ENCODE measurements at places on chromosomes 6 and 20.
A peak's percentile ranks its signal among the peaks of the same experiment; 100 is the strongest.

DNA sequence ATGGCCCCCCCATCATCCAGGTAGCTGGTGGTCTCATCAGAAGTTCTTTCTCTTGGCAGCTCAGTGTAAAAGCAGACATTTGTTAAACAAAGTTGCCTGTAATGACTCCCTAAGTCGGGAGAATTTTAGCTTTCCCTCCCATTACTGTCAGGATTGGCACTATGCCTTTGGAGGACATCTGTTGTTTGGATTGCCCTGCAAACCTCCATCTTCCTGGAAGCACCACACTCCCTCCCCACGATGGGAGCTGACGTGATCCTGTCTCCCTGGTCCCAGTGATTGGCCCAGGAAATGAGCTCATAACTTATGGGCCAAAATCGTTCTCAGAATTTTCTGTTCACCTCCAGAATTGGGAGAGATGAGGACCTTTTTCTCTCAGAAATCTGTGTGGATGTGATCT is 42.6 kb upstream of the CNR1 start:
- no peak for DNase-seq

DNA sequence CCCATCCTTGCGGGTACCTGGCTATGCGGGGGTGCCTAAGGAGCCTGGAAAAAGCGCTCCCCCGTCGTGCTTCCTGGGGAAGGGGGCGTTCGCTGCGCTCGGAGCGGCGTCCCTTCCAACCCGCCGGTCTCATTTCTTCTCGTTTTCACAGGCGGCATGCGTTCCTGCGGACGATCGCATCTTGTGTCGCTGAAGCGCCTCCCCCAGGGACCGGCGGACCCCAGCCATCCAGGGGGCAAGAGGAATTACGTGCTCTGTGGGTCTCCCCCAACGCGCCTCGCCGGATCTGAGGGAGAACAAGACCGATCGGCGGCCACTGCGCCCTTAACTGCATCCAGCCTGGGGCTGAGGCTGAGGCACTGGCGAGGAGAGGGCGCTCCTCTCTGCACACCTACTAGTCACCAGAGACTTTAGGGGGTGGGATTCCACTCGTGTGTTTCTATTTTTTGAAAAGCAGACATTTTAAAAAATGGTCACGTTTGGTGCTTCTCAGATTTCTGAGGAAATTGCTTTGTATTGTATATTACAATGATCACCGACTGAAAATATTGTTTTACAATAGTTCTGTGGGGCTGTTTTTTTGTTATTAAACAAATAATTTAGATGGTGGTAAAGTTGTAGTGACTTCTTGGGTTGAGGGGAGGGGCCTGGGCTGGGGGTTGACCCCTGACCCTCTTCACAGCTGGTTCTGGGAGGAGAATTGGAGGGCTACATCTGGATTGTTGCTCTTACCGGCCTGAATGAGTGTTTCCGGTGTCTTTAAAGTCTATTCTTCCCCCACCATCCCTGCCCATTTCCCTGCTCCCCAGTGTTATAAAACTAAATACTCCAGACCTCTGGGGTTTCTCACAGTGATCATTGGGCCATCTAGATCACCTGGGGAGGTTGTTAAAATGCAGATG is 1.1 kb downstream of the ID1 start:
- DNase-seq: no peak

DNA sequence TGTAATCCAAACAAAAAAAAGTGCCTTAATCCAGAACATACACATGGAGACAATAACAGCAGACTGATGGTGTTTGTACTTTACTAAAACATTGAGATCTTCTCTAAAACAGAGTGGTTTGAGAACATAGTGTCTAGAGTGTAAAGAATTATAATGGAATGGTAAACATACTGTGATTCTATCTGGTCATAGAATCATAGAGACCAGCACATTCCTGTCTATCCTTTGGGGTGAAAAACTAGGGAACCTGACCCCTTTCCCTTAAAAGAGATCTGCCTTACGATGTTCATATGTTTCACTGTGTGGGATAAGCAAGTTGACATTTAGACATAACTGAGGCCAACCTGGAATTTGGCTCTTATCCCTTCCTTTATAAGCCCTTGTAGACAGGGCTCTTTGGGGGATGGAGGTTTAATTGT is 55.7 kb downstream of the TRMT11 start:
- no peak for DNase-seq

GRCh38 chr6:28816909-28817807 is 106.6 kb downstream of the TRIM27 start:
- DNase-seq: no peak

DNA sequence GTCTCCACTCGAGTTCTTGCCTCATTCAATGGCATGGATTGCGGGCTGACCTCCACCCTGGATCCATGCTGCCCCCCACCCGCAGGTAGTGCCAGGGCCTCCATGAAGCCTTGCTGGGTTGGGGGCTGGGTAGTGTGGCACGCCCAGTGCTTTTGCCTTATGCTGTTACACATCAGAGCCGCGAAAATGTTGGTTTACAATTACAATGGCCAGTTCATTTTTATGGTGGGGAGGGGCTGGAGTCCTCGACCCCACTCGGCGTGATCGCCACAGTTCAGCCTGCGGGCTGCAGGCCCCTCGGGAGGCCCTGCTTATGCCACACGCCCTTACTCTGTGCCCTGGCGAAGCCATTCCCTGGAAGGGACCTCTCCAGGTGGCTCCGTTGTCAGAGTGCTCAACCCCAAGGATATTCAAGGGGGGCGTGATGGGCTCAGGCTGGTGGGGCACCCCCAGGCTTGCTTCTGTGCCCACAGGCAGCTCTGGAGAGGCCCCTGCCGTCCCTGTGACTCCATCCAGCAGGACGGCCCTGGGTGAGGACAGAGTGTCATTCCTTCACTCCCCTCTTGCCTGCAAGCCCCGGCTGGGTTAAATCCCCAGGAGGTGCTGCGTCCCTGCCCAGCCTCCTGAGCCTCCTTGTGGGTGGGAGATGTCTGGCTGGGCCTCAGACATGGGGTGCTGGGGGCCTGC is 14.8 kb downstream of the ITPA start:
- DNase-seq: no peak

- no peak for DNase-seq
These were observed 79.2 kb downstream of the GCLC start for GRCh38 chr6:53465732-53466131.

- no peak for DNase-seq
These were observed 64.8 kb downstream of the UTRN start for GRCh38 chr6:144349690-144350527.

DNA sequence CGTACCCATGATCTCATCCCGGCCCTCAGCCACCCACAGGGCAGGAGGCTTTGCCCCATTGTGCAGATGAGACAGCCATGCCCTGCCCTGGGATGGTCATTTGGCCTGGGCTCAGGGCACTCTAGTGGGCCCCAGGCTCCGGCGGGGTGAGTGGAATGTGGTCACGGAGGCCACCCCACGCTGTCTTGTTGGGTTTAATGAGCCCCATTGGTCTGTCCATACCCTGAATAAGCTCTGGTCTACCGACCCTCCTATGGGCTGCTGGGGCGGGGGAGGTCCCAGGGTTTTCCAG is 50.6 kb downstream of the FGD2 start:
- no peak for DNase-seq

DNA sequence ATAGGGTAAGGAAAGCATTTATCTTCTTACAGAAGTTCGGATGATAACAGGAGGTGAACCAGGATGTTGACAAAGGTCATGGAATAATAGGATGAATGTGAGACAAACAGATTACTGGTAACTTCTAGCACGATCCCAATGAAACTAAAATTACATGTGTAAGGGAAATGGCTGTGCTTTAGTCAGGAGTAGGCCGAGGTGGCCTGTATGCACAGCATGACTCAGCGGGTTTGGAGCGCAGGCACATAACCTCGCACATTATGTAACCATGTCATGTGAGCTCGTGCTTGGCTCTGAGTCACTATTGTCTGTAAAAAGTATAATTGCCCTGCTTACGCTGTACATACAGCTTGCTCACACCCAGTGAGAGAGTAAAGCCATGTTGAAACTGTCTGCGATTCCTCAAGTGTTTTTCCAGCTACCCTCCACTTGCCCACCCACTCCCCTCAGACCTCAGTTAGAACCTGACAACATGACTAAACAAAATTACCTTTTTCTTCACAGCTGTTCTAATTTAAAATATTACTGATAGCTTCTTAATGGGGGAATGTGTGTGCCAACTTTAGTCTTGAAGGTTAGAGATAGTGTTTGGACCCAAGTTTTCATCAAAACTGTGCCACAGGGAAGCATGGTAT is 8.2 kb downstream of the CYB5R4 start:
- no peak for DNase-seq

- peak; percentile 66 for DNase-seq
These were observed 145.7 kb downstream of the BTBD9 start for GRCh38 chr6:38493931-38494547.

DNA sequence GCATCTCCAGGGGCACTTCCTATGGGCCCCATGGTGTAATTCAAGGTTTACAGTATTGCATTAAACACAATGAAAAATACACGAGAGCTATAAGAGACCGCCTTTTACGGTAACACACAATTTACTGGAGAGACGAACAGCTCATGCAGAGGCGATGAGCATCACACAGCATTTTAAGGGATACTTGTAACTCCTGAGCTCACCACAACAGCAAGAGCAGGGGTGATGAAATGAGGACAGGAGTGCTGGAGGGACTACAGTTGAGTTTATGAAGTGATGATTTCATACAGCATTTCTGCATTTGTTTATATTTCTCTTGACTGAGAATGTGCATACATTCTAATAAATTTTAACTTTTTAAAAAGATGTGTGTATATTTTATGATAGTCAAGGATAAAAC is 113.9 kb downstream of the WDR27 start:
- DNase-seq: no peak

DNA sequence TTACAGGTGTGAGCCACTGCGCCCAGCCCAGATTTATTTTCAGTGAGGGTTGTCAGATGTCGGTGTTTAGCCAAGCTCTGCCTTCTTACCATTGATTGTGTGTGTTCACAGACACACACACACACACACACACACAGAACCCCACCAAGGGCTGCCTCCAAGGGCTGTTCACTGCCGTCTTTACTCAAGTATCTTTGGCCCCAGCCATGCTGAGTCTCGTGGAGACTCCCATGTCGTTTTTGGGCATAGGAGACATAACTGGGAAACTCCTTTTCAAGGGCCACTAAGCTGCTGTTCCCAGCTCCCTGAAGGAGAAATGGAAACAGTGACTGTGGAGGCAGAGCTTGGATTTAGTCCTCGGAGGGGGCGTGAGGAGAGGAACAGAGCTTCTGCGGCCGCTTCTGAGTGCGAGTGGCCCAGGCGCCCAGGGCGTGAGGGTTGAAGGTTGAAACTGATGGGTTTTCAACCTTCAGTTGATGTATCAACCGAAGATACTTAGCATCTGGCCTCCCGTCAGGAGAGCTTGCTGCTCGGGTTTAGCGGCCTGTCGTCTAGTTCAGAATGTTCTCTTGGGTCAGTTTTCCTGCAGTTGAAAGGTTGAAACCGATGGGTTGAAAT is 243.6 kb downstream of the TTLL2 start:
- DNase-seq: no peak

GRCh38 chr6:5563086-5563485 is 301.8 kb downstream of the FARS2 start:
- no peak for DNase-seq

GRCh38 chr6:7463785-7464184 is 74.2 kb downstream of the RIOK1 start:
- no peak for DNase-seq

DNA sequence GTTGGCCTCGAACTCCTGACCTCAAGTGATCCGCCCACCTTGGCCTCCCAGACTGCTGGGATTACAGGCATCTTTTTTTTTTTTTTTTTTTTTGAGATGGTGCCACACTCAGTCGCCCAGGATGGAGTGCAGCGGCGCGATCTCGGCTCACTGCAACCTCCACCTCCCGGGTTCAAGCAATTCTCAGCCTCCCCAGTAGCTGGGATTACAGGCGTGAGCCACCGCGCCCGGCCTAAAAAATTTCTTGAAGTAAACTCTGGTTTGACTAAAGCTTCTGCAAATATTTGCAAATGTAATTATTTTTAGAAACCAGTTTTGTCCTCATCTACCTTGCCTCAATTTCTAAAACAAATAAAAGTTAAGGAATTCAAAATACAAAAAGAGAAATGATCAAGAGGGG is 1.2 kb downstream of the IBTK start:
- DNase-seq: no peak

GRCh38 chr20:23488470-23488869 is 2.4 kb upstream of the CST8 start:
- no peak for DNase-seq

DNA sequence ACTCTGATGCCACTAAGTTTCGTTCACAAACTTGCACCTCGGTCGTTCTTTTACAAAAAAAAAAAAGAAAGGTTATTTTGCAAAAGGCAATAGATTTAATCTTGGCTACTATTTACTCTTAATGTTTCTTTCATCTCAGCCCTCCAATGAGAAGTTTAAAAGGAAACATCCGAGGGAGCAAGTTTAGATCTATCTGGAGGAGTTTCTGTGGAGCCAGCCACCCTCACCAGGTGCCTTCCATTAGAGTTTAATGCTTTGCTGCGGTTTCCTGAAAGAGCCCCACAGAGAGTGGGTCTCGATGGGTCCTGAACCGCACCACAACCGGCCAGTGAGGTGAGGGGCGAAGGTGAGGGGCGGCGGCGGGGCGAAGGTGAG is 632 bp downstream of the PRKN start:
- DNase-seq: no peak

DNA sequence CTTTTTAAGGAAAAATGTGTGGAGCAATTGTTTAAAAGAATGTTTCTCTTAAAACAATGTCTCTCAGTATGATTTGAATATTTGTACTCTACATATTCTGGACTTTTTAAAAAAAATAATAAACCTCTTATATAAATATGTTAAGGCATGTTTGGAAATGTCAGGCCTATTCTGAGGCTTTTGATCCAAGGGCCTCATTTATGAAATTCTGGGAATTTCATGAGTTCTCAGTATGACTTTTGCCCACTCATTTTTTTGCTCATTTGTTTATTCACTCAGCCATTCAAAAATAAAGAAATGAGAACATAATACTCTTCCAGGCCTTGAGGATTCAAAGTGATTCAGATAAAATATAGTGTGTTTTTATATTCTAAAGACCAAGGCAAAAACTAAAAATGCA is 60.4 kb downstream of the DOK5 start:
- DNase-seq: no peak

DNA sequence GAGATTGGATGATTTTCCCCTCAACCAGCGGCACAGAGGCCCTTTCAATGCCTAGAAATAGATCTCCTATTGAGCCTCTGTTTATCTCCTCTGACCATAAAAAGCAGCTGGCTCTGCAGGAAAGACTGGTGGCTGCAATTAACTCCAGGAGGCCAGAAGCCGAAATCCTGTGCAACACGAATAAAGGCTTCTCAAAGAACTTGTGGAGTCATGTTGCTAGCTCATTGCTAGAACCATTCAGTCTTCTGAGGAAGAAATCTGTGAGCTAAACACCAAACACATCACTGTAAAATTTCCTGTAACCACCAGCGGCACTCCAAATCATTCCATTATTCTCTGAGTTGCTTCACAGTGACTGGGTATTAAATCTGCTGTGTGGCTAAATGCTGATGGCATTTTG is 49.1 kb upstream of the TPD52L1 start:
- DNase-seq: no peak

DNA sequence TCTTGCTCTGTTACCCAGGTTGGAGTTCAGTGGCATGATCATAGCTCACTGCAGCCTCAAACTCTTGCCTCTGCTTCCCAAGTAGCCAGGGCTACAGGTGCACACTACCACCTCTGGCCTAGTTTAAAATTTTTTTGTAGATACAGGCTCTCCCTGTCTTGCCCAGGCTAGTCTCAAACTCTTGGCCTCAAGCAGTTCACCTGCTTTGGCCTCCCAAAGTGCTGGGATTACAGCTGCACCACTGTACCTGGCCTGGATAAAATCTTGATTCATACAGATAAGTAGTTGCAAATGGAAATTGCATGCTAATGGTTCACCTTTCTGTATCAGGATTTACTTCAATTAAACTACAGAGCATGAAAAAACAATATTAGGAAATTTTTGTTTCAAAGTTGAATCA is 4.2 kb downstream of the CD2AP start:
- DNase-seq: no peak

Measured in activated T-helper 1 cell treated with anti-CD3 and anti-CD28 coated beads, Interleukin-2, amount 50 U/mL, for 16 hours (primary cell).